ENCODE measurements at places on chromosomes 1 and 21.

DNA sequence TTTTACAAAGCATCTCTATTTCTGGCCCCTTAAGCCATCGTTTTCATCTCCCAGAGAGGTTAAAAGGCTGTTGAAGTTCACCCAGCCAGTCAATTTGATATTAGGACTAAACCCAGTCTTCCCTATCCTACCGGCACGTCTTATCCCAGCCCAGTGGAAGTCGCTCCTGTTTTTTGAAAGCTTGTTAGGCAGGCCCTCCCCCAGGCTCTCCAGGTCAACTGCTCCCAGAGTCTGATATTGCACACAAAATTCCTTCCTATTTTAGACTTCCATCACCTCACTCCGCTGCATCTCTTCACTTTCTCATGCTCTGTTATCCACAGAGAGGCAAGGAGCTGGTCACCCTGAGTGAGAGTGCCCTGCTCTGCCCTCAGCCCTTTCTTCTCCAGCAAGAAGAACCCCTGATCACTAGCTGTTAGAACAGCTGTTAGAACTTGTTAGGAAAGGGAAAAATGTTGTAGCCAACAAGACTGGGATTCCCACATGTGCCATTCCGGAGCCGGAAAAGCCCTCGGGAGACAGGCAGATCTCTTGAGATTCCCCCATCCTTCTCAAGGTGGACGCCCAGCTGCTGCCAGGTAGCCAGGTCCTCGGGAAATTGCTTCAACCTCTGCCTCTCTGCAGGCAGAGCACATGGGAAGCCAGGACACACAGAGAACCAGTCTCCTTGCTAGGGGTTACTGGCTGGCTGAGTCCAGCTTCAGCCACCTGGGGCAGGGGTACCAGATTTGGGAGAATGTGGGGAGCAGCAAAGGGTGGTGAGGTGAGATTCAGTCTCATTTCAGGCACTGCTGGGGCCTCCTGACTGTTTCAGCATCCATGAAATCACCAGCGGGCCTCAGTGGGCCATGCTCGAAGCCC, 25.7 kb downstream of the PLXNA2 start:
- DNase-seq = no peak

DNA sequence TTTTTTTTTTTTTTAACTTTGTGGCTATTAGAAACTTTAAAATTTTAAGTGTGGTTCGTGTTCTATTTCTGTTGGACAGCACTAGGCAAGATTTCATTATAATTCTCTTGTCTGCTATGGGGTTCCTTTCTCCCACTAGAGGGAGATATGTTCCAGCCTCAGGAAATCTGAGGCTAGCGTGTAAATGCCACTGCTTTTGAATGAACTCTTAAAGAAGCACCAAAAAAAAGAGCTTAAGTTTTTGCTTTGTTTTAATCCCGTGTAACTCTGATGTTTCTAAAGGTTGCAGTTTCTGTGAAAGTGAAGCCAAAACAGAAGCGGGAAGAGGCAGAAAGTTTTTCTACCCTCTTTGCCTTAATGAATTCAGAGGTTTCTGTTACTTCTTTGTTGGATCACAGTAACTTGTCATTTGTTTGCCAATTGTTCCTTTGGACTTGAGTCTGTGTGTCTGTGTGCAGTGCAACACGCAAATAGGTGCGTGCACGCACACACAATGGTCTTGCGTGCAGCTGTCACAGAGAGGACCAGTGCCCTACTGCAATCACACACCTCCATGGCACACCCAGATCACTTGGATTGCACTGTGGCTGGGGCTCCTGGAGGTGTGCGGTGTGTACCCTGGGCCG, 32.3 kb downstream of the HHAT start:
- no peak for DNase-seq

GRCh38 chr1:34694383-34694782, 60.5 kb upstream of the GJB5 start:
- peak; percentile 1 for DNase-seq

GRCh38 chr1:3846541-3846940, 10.5 kb downstream of the CEP104 start:
- DNase-seq = no peak
